Adrenal gland (tissue), 19 donors: ENCODE measurements at places on chromosomes 1 and 21.

- no peaks in the 10 kb centered on the region for H3K27me3 ChIP-seq
- H3K4me1 ChIP-seq = no peaks in the 10 kb centered on the region
- no peaks in the 10 kb centered on the region for H3K36me3 ChIP-seq
- no peak overlapping the region for H3K4me3 ChIP-seq
Observed at GRCh38 chr1:192439373-192440025, 122.7 kb downstream of the RGS21 start.

GRCh38 chr1:219938706-219939105, 10.3 kb upstream of the SLC30A10 start:
- H3K4me1 ChIP-seq = no peaks in the 10 kb centered on the region
- DNase-seq = peak; percentile 32
- H3K36me3 ChIP-seq = no peaks in the 10 kb centered on the region
- H3K4me3 ChIP-seq = no peak overlapping the region

- H3K4me1 ChIP-seq = no peaks in the 10 kb centered on the region
- H3K27me3 ChIP-seq = no peaks in the 10 kb centered on the region
- no peaks in the 10 kb centered on the region for H3K36me3 ChIP-seq
- no peak overlapping the region for H3K4me3 ChIP-seq
Observed at GRCh38 chr1:98157524-98158313, 236.9 kb upstream of the DPYD start.

DNA sequence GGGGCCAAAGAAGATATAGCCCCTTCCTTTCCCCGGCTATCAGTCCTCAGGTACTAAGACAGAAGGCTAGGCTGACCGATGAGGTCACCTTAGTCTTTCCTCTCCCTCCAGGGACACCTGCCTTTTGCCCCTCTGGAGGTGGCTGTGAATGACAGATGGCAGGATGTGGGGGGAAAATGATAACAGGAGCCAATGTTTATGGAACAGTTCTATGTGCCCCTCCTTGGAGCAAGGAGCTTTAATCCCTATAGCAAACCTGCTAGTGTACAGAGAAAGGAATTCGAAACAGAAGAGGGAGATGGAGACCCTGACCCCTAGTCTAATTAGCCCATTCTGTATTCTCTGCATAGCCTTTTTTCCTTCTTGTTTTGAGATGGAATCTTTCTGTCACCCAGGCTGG, 28.1 kb downstream of the SERINC2 start:
- H3K36me3 ChIP-seq = no peaks in the 10 kb centered on the region
- H3K4me3 ChIP-seq = no peak overlapping the region
- no peaks in the 10 kb centered on the region for H3K27me3 ChIP-seq
- no peaks in the 10 kb centered on the region for H3K4me1 ChIP-seq
- no peak for DNase-seq
- H3K27ac ChIP-seq = no peak overlapping the region
